ENCODE measurements at places on chromosomes 13 and 19.

GRCh38 chr13:29539856-29540255 lies 55.6 kb downstream of the SLC7A1 start:
- no peak for DNase-seq

DNA sequence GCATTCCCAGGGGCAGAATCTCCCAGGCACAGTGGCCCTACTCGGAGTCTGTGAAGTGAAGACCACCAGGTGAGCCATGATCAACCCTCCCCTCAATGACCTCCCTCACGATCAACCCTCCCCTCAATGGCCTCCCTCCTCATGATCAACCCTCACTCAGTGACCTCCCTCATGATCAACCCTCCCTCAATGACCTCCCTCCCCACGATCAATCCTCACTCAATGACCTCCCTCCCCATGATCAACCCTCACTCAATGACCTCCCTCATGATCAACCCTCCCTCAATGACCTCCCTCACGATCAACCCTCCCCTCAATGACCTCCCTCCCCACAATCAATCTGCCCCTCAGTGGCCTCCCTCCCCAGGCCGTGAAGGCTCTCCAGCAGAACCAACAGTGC lies 32.1 kb downstream of the SBNO2 start:
- no peak for DNase-seq

GRCh38 chr13:36883824-36884223 lies 36.2 kb downstream of the SMAD9 start:
- DNase-seq, result no peak

DNA sequence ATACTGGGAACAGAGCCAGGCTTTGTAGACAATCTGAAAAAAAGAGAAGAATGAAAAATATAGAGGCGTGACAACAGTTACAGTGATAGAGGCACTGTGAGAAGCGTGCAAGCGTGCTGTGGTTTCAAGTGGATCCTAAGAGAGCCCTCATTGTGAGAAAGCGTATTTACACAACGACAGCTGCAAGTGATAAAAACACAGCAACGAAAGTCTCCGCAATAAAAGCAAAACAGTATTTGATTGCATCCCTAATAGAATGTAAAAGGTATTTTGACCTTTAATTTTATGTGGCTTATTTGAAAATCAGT lies 642.7 kb upstream of the ARGLU1 start:
- DNase-seq, result peak; percentile 99

- no peak for DNase-seq
These were observed 184.1 kb downstream of the HS6ST3 start for GRCh38 chr13:96274046-96274445.
